Thymus (tissue), 14 donors: ENCODE measurements at places on chromosomes 3 and 15. TPM values are rescaled to one million over a fixed set of nuclear protein-coding genes. Genes with fewer than 3 reads are reported as not detected.

The C3orf22 gene
- not detected for total RNA-seq

DNA sequence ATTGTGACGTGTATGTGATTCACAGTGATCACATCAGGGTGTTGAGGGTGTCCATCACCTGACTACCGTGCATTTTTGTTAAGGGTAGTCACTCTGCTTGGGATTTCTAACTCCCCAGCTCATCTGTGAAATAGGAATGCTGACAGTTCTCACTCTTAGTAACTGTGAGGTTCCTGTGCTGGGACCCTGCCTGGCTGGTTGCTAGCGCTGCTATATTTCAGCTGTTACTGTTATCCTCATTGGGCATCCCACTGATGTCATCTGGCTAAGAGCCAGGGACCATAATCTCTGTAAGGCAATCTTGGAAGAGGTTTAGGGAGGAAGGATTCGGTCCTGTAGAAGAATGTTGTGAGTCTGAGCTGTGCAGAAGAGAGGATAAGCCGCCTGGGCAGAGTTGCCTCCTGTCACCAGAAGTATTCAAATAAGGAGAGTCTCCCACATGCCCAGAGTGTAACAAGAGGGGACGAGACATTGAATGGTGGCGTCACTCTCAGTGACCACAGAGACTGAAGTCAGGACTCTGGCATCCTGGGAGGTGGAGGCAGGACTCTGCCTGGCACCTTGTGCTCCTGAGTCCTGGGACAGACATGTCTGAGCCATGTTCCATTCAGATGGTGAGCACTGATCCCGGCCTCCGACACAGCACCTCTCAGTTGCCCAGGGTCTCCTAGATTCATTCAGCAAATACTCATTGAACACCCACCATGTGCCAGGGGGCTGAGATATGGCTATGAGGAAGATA is 52.2 kb downstream of the FBLN2 start:
- no peak for DNase-seq

DNA sequence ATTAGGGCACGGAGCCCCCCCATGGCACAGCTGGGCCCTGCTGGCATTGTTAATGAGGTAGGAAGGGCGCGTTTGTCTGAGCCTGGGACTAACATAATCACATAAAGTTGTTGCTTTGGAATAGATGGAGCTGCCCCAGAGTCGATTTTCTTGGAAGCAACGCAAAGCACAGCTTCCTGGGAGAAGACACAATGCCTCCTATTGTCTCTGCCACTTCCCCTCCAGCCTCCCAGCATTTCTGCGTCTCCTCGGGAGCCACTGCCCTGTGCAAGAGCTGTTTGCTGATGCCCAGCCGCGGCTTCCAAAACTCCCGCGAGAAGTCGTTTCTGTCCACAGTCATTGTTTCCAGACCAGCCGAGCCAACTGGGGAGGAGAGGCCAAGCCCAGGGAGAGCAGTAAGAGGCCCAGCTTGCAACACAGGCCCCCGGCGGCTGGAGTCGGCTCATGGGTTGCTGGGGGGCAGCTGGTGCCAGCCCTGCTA is 18.1 kb upstream of the ALDH1A3 start:
- DNase-seq: no peak

- no peak for DNase-seq
Measured at GRCh38 chr3:25297667-25298585, 130.1 kb upstream of the RARB start.

The PLAAT1 gene
- 1.3 TPM for total RNA-seq

DNA sequence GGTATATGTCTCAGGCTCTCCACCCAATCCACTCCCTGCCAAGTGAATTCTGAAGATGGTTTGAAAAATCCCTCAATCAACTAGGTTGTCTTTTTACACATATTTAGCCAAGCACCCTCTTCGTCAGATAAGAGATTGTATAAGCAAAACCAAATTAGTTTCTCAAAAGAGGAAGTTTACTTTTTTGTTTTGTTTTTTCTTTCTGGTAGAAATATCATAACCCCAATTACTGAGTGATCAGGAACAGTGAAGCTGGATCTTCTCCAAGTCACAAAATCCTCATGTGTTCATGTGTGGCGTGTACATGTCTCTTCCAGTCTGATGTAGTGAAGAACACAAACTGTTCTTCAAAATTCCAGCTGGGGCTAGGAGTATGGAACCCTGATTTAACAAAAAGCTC is 180.6 kb downstream of the FOXP1 start:
- DNase-seq: no peak

- no peak for DNase-seq
Measured at GRCh38 chr3:186003610-186004009, 65.8 kb upstream of the TRA2B start.

The TMCO5A gene
- total RNA-seq: not detected

GRCh38 chr3:174436367-174436766 is 422.8 kb upstream of the NAALADL2 start:
- no peak for DNase-seq

DNA sequence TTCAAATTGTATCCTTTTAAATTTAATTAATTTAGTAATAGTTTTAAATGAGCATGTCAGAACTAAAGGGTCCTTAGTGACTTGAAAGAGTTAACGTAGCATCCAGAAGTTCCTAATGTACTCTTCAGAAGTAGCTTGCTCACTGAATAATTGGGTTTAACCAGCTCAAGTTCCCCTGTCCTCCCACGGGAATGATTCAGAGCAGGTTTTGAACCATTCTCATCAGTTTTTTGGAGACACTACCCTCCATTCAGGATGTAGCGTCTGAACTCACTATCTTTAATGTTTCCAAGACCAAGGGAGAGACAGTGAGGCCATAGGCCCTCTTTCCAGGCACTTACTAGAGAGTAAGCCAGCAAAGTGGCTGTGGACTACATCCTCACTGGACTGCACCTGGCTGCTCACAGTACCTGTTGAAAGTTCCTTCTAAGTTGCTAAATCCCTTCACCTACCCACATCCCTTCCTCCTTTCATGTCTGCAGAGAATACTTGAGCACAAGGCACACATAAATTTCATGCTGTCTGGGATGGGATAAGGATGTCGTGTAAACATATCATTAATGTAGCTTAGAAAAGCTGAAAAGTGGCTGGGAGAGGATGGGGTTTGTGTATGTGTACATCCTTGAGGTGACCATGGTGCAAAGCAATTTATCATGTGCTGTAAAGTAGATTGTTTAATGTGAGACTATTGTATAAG is 146.3 kb downstream of the PLCL2 start:
- DNase-seq: no peak

The TMC3 gene
- total RNA-seq: under 0.01 TPM

GRCh38 chr15:51588966-51589365 is 33.6 kb downstream of the DMXL2 start:
- DNase-seq: no peak

DNA sequence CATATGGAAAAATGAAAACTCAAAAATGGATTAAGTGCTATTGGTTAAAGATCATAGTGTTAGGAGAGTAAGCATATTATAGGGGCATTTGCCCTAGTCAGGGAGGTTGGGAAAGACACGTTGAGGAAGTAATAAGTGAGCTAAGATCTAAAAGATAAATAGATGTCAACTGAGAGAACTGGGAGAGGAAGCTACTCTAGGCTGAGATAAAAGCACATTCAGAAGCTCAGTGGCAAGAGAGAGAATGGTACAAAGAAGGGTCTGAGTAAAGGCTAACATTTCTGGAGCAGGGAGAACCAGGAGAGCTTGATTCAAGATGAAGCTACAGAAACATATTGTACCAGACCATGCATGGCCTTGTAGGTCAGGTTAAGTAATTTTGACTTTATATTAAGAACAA is 63.9 kb downstream of the TRPC1 start:
- no peak for DNase-seq

GRCh38 chr15:70528270-70528706 is 235.1 kb downstream of the UACA start:
- DNase-seq: peak; percentile 66

The CMTM6 gene
- 56.2 TPM for total RNA-seq

GRCh38 chr15:45729141-45729540 is 94.3 kb downstream of the SQOR start:
- no peak for DNase-seq

- DNase-seq: no peak
Measured at GRCh38 chr3:17129556-17129955, 244.8 kb downstream of the PLCL2 start.

GRCh38 chr3:52484680-52485461 is 10.3 kb upstream of the STAB1 start:
- DNase-seq: no peak

The LRRC31 gene
- 0.09 TPM for total RNA-seq

DNA sequence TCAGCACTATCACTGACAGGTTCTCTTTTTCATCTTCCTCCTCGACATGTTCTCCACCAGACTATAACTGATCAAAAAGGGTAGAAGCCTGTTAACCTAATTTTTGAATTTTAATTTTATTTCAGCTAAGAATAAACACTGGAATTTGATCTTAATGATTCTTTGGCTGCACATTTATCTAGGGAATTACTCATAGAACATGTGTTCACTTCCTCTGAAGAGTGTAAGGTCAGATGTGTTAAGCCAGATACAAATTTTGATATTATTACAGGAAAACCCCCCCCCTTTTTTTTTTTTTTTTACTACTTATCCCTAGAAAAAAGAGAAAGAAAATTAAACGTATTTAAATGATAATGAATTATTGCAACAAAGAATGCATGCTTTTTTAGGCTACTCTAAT is 15.0 kb downstream of the DCBLD2 start:
- DNase-seq: no peak

GRCh38 chr3:54572197-54572895 is 355.5 kb downstream of the LRTM1 start:
- no peak for DNase-seq

DNA sequence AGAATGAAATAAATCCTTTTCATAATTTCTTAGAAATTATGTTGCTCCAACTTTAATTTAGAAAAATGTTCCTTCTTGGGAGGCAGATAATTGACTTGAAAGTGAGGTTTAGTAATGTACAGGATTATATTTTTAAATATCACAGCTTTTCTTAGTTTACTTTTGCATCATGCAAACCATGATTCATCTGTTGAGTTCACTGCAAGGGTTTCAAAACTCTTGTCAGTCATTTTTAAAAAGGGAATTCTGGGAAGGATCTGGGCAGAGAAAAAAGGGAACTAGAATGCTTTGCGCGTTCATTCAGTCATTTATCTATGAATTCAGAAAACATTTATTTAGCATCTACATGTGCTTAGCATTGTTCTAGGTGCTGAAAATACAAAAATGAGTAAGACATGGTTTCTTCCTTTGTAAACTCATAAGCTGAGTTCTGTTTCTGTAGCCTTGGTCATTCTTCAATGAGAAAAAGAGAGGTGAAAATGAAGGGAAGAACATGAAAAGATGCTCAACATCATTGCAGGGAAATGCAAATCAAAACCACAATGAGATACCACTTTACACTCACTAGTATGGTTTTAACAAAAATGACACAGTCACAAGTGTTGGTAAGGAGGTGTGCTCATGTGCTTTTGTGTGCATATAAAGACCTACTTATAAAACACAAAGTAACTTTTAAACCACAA is 209.1 kb downstream of the NR1D2 start:
- no peak for DNase-seq

- no peak for DNase-seq
Measured at GRCh38 chr3:149179220-149179619, 42.4 kb downstream of the CP start.

- DNase-seq: no peak
Measured at GRCh38 chr3:133157716-133158115, 119.5 kb downstream of the TMEM108 start.

GRCh38 chr3:95048564-95048963 is 985.7 kb downstream of the NSUN3 start:
- no peak for DNase-seq

The LRRIQ4 gene
- total RNA-seq: 0.05 TPM

- no peak for DNase-seq
Measured at GRCh38 chr15:99016680-99017321, 9.2 kb upstream of the PGPEP1L start.

The TOPBP1 gene
- 74.4 TPM for total RNA-seq

The ZNF619 gene
- 2.8 TPM for total RNA-seq

The DAZL gene
- 0.19 TPM for total RNA-seq

DNA sequence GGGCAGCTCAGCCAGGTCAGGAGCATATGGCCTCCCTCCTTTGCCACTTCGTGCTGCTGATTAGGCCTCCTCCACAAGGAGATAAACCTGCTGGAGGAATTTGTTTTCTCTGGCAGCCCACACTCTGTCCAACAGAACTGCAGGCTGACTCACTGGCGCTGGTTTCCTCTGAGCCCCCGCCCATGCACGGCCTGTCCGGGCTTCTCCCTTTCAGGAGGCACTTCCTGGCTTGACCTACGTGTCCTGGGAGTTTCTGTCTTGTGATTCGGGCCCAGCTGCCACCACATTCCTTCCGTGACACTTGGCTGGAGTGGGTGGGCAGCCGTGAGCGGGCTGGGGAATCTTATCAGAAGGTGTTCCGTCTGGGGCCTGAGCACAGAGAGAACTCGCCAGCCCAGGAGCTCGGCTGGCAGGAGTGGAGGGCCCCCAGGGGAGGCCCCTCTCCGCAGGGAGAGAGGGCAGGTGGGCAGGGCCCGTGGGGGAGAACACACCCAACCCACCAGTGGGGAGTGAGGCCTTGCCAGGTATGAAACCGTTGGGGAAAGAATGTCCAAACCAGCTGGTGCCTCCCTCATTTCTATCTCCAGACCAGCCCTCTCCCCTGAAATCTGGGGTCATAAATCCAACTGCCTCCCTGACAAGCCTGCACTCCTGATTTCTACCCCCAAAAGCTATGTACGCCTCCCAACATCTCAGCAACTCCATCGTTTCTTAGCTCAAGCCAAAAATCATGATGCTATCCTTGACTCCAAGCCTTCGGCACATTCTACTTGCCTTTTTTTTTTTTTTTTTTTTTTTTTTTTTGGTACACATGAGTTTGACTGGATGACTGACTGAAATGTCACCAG is 110.6 kb upstream of the MEF2A start:
- DNase-seq: no peak

The KCNAB1 gene
- total RNA-seq: 1.0 TPM

DNA sequence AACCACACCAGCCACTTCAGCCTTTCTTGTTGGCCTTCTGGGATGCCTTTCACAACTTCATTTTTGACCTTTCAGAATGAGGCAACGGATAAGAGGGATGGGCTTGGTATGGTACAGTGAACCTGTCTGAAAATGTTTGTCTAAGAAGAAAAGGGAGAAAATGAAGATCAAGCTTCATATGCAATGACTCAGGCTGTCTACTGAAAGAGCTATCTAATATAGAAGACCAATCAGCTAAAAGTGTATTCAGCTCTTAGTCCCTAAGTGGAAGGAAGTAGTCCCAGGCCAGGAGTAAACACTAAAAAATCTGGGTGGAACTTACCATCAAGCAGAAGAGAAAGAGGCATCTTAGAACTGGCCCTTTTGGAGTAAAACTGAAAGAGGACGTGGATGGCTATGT is 12.2 kb upstream of the UPK1B start:
- no peak for DNase-seq

DNA sequence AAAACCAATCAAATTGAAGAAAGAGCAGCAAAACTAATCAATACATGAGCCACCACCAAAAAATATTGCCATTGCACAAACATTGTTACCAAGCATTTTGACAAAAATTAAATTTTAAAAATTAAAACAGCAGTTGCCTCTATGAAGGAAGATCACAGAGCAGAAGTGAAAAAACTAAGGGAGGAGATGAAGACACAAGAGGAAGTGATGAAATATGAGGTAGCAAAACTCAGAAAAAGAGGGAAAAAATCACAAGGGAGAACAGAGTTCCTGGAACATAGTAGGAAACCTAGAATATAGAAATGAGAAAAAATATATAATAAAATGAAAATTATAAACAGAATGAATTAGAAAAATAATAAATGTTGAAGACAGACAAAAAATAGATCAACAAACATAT is 7.3 kb upstream of the SERPINI2 start:
- no peak for DNase-seq

The C3orf70 gene
- total RNA-seq: 0.76 TPM
